A549 treated with GW870086 at 1 μM for 4 hours (cell line): ENCODE measurements at places on chromosomes 11 and 22. TPM values are rescaled to one million over a fixed set of nuclear protein-coding genes. Genes with fewer than 3 reads are reported as not detected.

The DDX25 gene
- total RNA-seq: not detected in 5 replicates

The EFCAB6 gene
- total RNA-seq: 0.17 to 0.69 TPM (median 0.45 TPM) in 5 replicates

The LAYN gene
- 3.6 to 4.9 TPM (median 4.2 TPM) in 5 replicates for total RNA-seq

The CECR2 gene
- total RNA-seq: 0.05 to 0.14 TPM (median 0.08 TPM) in 5 replicates

The CARNS1 gene
- total RNA-seq: 0.14 to 0.19 TPM (median 0.14 TPM) in 5 replicates

The ZBTB16 gene
- total RNA-seq: 0.13 to 0.50 TPM (median 0.23 TPM) in 5 replicates

The KDM4E gene
- total RNA-seq: not detected in 5 replicates

The OR52J3 gene
- not detected in 5 replicates for total RNA-seq

The MMP7 gene
- total RNA-seq: 22.8 to 33.8 TPM (median 24.6 TPM) in 5 replicates

The MFRP gene
- not detected in 5 replicates for total RNA-seq

The OR52E5 gene
- not detected in 5 replicates for total RNA-seq

The RIMBP3C gene
- 0.11 to 0.37 TPM (median 0.24 TPM) in 5 replicates for total RNA-seq

The HEPN1 gene
- not detected in 5 replicates for total RNA-seq

The MS4A3 gene
- total RNA-seq: not detected in 5 replicates

The RAB36 gene
- total RNA-seq: 6.6 to 8.3 TPM (median 7.3 TPM) in 5 replicates

The PATE2 gene
- total RNA-seq: not detected in 5 replicates

The FAM180B gene
- not detected in 5 replicates for total RNA-seq

The OR10A2 gene
- not detected in 5 replicates for total RNA-seq

The IRAG1 gene
- 0.05 to 0.15 TPM (median 0.11 TPM) in 4 of 5 replicates, not detected in the other for total RNA-seq

The NTM gene
- not detected in 5 replicates for total RNA-seq

The ABCG4 gene
- 0.24 to 0.37 TPM (median 0.30 TPM) in 5 replicates for total RNA-seq

The RABL2B gene
- total RNA-seq: 15.5 to 19.4 TPM (median 18.4 TPM) in 5 replicates

The POU2AF2 gene
- total RNA-seq: not detected in 5 replicates

The TMPRSS6 gene
- total RNA-seq: 0.03 TPM in 2 of 5 replicates, not detected in the others

The ADM2 gene
- 0.57 to 0.71 TPM (median 0.64 TPM) in 5 replicates for total RNA-seq

The DUSP8 gene
- 0.34 to 1.6 TPM (median 0.83 TPM) in 5 replicates for total RNA-seq

The DDTL gene
- 1.1 to 2.2 TPM (median 1.7 TPM) in 5 replicates for total RNA-seq

The TPCN2 gene
- total RNA-seq: 10.1 to 14.1 TPM (median 12.3 TPM) in 5 replicates

The C22orf31 gene
- not detected in 5 replicates for total RNA-seq

The BUD13 gene
- 10.1 to 13.1 TPM (median 11.0 TPM) in 5 replicates for total RNA-seq

The CEP57 gene
- 13.2 to 16.3 TPM (median 14.6 TPM) in 5 replicates for total RNA-seq

The PRG3 gene
- not detected in 5 replicates for total RNA-seq

The NFAM1 gene
- total RNA-seq: not detected in 5 replicates

The TRIM48 gene
- total RNA-seq: 0.09 TPM in 1 of 5 replicates, not detected in the others

The HSCB gene
- total RNA-seq: 10.5 to 15.5 TPM (median 12.2 TPM) in 5 replicates

The CDC42EP2 gene
- total RNA-seq: 17.3 to 23.6 TPM (median 20.1 TPM) in 5 replicates

The PRAME gene
- 88.1 to 103 TPM (median 99.3 TPM) in 5 replicates for total RNA-seq

The PHF21A gene
- total RNA-seq: 8.4 to 11.7 TPM (median 11.1 TPM) in 5 replicates

The OR52A1 gene
- total RNA-seq: not detected in 5 replicates

The CLMP gene
- total RNA-seq: 16.6 to 22.6 TPM (median 19.7 TPM) in 5 replicates

The CLDN5 gene
- total RNA-seq: not detected in 5 replicates

The TMEM45B gene
- total RNA-seq: 0.13 to 0.17 TPM (median 0.16 TPM) in 3 of 5 replicates, not detected in the others

The TMEM121B gene
- total RNA-seq: 0.10 to 0.19 TPM (median 0.15 TPM) in 5 replicates

The OR5D16 gene
- total RNA-seq: not detected in 5 replicates
